CD4-positive, alpha-beta T cell treated with Interleukin-6 at 100 ng/mL for 8 hours (primary cell): ENCODE measurements at places on chromosomes 7 and 10.

GRCh38 chr7:95553939-95554338 lies 42.4 kb downstream of the PDK4 start:
- DNase-seq: no peak

GRCh38 chr10:63692220-63692896 lies 171.2 kb downstream of the REEP3 start:
- no peak for DNase-seq

- DNase-seq: no peak
Measured at GRCh38 chr7:107660381-107661080, at the start of gene SLC26A4. SLC26A4 (plus strand) TSS chr7:107660828; CDS start chr7:107661642, 814 bp downstream.

DNA sequence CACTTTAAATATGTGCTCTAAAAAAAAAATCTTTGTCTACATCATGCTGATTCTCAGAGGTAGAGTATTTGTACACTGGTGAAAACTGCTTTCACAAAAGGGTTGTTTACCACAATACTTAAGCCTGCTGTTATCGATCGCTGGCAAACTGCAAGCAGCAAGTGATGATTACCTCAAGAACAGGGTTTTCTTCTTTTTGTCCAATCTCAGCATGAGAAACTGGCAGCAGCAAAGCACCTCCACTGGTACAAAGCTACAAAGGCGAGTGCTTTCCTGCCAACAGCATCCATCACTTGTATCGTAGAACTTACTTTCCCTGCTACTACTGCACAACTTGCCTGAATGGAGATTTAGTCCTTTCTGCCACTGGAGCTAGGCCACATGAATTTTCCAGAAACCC lies 276.5 kb downstream of the DGKB start:
- no peak for DNase-seq

DNA sequence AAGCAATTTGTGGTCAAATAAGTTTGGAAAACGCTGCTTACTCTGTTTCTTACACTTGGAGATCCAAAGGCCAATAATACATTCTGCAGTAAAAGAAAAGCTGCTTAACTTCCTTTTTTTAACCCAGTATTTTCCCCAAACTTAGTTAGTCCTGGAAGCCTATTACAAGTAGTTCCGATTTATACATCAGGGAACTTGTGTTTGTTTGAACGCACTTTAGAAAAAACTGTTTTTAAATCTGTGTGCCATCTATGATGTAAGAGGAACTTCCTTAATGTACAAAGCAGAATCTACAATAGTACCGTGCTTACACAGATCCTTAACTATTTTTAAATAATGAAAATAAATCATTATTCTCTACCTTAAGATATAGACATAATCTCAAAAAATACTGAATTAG lies 23.0 kb downstream of the SFR1 start:
- no peak for DNase-seq

GRCh38 chr10:110265573-110266193 lies 39.0 kb downstream of the SMNDC1 start:
- DNase-seq: no peak

DNA sequence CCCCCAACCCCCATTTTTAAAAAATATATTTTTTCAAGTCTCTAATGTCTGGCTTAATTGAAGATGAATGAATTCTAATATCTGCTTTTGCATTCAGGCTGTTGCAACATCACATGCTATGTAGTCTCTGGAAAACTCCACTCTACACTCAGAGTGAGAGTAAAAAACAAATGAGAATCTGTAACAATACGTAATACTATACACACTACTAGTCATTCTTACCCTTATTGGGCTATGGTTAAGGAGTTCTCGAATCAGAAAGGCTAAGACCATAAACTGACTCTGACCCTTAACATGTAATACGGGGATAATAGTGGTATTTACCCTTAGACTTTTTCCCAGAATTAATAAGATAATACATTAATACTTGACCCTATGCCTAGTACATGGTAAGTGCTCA lies 42.9 kb upstream of the TMEM168 start:
- DNase-seq: no peak

DNA sequence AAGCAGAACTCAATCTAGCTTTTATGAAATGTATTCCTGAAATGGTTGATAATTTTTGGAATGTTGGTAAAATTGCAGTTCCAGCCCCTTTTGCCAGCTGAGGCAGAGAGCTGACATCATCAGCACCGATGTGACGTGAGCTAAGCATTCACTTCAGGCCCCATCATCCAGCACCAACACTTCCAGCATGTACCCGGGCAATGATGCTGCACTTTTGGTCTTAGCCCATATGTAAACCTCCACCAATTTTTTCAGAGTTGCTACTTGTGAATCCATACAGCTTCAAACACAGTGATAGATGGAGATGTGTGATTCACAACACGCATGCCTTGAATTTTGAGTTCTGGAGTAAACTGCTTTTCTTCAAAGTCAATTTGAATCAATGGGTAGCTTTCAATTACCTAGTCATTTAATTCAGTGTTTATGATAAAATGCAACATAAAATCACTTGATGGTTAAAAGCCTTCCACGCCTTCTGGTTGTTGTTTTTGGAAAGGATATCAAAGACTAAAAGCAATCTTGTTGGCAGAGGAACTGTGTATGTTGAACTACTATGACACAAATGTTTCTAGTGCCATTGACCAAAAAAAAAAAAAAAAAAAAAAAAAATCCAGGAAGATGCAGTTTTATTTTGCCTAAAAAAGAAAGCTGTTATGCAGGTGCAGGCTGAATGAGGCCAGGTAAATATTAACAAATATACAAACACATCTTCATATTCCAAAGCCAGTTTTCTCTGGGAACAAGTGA lies 73.9 kb downstream of the NRP1 start:
- DNase-seq: no peak

- peak; percentile 74 for DNase-seq
Measured at GRCh38 chr7:2510909-2511768, 8.4 kb upstream of the LFNG start.

DNA sequence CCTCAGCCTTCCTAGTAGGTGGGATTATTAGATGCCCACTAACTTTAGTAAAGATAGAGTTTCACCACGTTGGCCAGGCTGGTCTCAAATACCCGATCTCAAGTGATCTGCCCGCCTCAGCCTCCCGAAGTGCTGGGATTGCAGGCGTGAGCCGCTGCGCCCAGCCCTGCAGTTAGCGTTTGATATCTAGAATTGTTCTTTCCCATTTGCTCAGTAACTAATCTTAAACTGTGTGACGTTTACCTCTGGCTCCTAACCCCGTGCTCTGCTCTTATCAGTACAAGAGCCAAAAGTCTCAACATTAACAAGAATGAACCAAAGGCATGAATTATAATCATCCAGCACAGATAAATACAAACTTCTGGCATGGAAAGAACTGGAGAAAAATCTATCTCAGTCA lies 47.4 kb downstream of the IGF2BP3 start:
- no peak for DNase-seq

- peak; percentile 39 for DNase-seq
Measured at GRCh38 chr7:25894002-25894901, 257.7 kb upstream of the NFE2L3 start.

DNA sequence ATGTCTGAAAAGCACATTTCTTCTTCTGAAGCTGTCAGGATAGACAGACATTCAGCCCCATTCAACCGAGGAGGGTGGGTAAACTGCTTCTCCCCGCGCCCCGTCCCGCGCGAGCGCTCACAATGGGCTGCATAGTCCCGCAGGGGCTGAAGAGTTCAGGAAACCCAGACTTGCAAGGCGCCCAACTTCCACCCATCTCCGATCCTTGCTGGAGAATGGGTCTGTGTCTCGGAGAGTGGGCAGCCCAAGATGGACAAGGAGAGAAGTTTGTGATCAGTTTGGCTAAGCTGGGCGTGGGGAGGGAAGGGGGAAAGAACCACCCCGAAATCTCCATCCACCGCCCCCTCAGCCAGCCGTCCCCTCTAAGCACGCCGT lies 686 bp downstream of the AASS start:
- DNase-seq: no peak

GRCh38 chr10:121988361-121989324 lies at the start of gene TACC2:
TACC2 (plus strand) TSS chr10:121989163; CDS start chr10:122021982, 32,819 bp downstream.
- DNase-seq: no peak

DNA sequence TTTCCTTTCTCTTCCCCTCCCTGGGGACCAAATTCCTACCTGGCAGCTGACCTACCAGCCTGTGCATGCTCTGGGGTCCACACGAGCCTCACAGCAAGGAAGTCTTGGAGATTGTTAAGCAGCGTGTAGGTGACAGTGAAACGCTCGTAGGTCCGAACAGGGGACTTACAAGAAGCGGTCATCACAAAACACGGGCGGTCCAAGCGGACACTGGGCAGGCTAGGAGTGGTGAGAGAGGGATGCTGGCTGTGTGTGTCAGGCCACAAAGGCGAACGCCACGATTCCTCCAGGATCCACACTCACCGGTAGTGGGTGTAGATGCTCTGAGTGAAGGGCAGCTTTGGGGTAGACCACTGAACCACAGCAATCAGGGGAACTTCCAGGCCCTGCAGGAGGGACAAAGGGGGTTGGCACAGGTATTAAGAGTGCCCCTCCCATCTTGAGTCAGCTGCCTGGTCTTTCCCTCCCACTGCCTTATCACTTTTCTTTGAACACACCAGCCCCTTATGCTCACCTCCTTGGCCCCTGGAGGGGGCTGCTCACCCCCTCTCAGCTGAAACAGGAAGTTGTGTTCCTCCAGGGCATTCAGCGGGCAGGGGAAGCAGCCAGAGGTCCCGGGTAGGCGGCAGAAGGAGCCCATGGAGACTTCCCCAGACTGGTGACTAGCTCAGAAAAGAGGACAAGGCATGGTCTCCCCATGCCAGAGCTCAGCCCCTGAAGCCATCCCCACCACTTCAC lies 2.0 kb downstream of the TRAPPC14 start:
- DNase-seq: no peak

DNA sequence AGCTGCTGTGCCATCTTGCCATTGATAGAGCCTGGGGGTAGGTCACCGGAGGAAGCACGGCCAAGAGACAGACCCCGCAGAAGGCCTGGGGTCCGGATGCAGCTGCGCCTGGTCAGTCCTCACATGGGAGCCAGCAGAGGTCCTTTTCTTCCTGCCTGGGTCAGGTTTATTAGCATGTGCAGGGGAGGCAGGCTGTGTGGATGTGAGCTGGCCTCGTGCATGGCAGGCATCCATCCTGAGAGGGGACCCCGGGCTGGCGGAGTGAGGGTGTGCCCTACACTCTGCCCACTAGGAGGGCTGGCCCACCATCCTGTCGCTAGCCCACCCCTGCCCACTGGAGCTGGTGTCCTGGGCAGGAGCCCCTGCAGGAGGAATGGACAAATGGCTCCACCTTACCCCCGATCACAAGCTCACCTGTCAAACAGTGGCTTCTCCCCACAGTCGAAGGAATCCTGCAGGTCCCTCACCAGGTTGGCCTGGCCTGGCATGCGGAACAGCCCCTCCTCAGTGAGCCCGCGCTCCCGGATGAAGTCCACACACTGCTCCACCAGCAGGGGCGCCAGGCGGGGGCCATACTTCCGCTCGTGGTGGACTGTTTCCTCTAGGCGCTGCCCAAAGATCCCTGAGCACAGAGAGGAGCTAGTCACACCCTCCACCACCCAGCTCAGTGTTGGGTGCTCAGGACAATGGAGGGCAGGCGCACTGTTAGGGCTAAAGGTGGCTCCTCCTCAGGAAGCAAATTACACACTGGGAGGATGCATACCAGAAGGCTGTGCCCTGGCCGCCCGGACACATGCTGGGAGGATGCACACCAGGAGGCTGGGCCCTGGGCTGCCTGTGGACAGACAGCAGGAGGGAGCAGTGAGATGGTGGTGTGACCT lies 145.4 kb downstream of the ARHGAP22 start:
- no peak for DNase-seq

GRCh38 chr10:18341055-18341454 lies 200.8 kb downstream of the CACNB2 start:
- no peak for DNase-seq

DNA sequence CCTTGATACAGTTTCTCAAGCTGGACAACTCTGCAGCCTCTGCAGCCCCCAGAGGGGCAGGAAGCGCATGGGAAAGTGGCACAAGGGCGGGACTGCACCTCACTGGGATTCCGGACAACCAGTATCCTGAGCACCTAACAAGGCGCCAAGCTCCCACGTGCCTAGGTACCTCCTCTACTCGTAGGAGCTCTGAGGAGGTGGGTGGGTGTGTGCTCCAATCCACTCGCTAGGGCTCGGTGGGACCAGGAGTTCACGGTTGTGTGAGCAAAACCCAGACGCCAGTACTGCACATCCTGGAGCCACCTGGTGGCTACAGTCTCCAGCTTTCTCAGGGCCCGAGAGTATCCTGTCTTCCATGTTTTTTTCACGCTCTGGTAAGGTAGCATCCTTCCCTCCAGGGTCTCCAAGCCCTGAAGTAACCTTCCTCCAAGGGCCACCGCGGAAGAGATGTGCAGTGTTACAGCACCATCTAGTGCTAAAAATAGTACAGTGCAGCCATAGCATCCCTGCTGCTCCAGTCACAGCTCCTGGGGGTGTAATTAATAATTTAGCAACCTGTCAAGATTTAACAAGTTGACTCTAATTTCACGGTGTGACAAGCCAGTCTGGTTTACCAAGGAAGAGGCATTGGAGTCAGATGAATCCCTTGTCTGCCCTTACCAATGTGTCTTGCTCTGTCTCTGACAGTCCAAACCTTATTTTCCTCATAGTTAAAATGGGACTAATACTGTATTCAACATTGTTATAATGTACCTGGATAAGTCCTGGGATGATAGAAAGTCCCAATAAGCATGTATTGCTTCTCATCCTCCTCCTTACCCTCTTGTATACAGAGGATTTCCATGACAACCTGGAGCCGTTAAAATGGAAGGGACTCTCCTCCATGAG lies 70.4 kb downstream of the HERPUD2 start:
- DNase-seq: peak; percentile 37

DNA sequence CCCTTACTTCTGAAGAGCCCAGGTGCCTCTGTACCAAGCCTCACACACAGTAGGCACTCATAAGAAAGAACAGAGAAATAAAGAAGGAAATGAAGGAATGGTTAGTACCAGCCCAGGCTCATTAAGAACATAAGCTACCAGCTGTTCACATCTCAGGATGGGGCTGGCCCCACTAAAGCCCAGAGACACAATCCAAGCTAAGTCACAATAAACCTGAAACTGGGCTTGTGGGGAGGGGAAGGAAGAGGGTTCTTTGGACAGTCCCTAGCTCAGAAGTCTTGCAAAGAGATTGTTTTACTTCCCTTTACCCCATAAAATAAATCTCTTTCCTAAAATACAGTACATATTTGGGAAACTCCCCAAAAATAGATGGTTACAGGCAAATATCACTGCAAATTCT lies 24.3 kb downstream of the FBXW4 start:
- DNase-seq: no peak
